ENCODE measurements at places on chromosomes 11 and 22.

- DNase-seq, result no peak
Observed at GRCh38 chr11:131932584-131933325, 562.3 kb downstream of the NTM start.

GRCh38 chr11:12287374-12288211, 89.8 kb upstream of the PARVA start:
- DNase-seq, result peak; percentile 91

GRCh38 chr11:122137078-122137793, 21.2 kb upstream of the BLID start:
- DNase-seq, result peak; percentile 63

DNA sequence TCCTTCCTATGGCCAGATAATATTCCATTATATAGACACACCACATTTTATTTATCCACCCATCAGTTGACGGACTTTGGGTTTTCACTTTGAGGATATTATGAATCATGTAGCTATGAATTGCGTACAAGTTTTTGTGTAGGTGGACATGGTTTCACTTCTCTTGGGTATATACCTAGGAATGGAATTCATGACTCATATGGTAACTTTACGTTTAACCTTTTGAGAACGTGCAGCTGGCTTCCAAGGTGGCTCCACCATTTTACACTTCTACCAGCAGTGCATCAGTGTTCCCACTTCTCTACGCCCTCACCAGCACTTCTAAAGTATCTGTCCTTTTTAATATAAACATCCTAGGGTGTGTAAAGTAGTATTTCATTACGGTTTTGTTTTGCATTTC, 112.0 kb downstream of the PLEKHA7 start:
- no peak for DNase-seq

All from kidney capillary endothelial cell (primary cell).